ENCODE measurements at places on chromosomes 3 and 15. TPM values are rescaled to one million over a fixed set of nuclear protein-coding genes. Genes with fewer than 3 reads are reported as not detected.

GRCh38 chr3:148998715-148999423 is 7.5 kb downstream of the GYG1 start:
- no peak for DNase-seq

DNA sequence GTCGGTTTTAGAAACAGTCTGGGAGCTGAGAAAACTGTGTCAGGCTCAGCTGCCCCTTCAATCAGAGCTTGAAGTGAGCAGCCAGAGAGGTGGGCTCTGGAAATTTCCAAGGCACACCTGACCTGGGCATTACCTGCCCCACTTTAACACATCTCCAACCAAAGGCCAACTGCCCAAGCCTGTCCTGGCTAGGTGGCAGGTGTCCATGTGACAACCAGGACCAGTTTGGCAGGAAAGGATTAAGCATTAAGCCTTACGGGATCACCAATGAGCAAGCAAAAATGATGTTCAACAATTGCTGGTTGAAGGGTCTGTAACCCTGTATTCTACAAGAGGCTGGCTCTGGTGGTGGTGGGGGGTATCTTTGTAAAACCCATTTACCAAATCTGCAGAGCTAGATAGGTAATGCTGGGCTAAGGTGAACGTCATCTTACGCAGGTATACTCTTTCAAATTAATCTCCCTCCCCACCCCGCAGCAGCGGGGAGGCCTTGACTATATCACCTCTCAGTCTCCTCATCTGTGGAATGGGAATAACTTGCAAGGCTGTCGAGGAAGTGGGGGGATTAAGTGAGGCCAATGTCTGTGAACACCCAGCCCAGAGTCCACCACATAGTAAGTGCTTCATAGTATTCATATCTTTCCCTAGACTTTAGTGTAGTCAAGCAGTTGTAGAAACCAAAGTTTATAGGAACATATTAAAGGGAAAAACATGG is 183.2 kb downstream of the MEGF11 start:
- no peak for DNase-seq

DNA sequence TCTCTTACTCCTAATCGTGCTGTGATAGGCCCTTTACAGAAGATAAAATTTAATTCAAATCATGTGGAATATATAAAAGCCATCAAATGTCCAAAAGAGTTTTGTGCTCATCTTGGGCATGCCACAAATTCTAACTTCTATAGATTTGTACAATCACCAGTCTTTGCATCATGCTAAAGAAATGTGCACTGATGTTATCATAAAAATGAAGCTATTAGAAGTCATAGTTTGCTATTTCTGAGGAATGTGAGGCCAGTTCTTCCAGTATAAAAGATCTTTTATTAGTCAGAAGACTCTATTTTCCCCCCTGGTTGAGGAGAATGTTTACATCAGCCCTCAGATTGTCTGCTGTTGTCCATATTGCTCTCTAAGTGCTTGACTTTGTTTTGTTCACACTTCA is 2.1 kb upstream of the ANXA2 start:
- DNase-seq = no peak

- no peak for DNase-seq
These were observed 9.9 kb upstream of the EID1 start for GRCh38 chr15:48868023-48868422.

DNA sequence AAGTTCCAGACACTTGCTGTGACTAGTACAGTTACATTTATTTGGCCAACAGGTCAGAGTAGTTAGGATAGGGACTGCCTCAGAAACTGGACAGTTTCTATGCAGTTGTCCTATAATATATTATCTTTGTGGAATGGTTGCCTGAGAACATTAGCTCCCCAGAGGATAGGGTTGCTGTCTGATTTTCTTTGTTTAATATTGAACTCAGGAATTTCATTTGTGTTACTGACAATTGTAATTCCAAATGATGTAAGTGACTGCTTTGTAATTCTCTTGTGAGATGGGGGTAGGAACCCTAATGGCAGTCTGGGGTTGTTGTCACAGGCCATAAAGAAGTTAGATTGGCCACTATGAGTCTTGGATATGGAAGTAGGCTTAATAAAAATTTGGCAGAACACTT is 2.2 kb downstream of the NXPE3 start:
- DNase-seq = no peak

GRCh38 chr3:79598594-79598993 is 169.2 kb downstream of the ROBO1 start:
- no peak for DNase-seq

GRCh38 chr15:38781196-38781595 is 216.6 kb upstream of the RASGRP1 start:
- no peak for DNase-seq

GRCh38 chr3:94709249-94709902 is 646.5 kb downstream of the NSUN3 start:
- no peak for DNase-seq

DNA sequence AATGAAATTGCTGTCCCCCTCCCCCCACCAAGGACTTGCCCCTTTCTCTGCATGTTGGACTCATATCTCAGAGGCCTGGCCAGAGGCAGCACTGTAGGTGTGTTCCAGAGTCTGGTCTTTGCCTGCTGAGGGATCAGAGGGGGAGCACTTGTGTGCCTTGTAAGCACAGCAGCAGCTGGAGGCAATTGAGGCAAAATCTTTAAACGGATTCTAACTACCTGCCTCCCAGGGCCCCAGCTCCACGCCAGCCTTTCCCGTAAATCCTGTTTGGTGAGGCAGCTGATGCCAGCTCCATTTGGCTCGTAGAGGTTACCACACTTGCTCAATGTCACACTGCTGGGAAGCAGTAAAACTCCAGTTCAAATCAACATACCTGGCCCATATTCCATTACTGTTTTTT is 2.3 kb upstream of the IDH2 start:
- no peak for DNase-seq

DNA sequence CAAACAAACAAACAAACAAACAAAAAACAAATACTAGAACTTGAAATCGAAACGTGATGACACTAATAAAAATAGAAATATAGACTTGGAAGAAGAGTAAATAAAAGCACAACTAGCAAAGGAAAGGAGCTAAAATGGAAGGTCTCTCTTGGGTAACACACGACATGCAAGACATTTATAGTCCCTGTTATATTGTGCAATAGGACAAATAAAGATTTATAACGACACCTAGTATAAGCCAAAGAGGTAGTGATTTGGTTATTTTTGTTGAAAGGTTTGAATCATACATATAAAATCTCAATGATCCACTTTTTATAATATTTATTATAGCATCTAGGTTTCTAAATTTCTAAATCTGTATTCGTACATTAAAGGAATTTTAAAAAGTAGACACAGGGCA is 349.6 kb downstream of the CHST2 start:
- no peak for DNase-seq

DNA sequence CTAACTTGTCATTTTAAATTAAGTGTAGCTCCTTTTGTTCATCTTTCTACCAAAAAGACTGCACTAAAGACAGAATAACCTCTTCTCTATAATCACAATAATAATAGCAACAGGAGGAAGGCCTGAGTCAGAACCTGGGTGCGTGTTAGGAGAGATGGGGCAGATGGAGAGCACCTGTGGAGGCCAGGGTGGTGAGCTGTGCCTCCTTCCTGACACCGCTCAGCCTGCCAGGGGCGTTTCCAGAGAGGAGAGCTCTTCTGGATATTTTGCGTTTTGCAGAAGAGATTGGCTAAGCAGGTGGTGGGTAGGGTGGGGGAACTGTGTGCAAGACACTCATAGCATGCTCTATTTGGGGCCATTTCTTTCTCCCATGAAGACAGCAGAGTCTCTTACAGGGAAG is 83.5 kb downstream of the MEGF11 start:
- DNase-seq = no peak

GRCh38 chr15:49741712-49742111 is 120.9 kb downstream of the DTWD1 start:
- no peak for DNase-seq

DNA sequence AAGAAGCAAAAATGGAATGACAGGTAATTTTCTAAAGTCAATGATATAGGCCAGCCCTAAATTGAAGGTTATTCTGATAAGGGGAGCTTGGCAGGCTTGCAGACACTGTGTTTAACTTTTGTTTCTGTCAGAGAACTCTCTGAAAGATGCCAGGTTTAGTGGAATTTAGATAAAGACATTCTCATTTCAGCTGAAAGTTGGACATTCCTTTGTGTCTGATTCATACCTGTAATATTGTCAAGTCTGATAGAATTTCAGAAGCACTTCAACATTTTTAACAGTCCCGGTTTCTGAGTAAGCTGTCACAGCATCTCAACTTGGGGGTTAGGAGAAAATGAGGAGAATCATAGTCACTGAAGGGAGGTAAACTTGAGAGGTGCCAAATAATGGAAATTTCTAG is 84.0 kb downstream of the DIPK2A start:
- no peak for DNase-seq

DNA sequence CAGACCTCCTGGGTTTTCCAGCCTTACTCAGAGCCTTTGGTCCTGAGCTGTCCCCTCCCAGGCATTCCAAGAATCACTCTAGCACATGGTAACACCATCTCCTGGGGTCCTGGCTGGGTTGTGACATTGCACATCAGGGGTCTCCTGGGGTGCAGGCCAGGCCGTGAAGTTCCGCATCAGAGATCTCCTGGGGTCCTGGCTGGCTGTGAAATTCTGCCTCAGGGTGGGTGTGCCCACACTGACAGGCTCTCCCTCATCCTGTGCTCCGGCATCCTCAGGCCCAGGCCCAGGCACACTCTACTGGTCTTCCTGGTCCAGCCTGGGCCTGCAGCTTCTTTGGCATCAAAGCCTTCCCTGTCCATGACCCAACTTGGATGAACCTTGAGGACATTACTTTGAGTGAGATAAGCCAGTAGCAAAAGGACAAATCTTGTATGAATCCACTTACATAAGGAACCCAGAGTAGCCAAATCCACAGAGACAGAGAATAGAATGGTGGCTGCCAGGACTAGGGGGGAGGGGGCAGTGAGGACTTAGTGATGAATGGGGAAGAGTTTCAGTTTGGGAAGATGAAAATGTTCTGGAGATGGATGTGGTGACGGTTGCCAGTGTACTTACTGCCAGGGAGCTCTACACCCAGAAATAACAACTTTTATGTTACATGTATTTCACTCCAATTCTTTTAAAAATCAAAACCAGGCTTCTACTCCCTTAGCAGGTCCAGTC is 49.1 kb upstream of the KLF13 start:
- DNase-seq = no peak

DNA sequence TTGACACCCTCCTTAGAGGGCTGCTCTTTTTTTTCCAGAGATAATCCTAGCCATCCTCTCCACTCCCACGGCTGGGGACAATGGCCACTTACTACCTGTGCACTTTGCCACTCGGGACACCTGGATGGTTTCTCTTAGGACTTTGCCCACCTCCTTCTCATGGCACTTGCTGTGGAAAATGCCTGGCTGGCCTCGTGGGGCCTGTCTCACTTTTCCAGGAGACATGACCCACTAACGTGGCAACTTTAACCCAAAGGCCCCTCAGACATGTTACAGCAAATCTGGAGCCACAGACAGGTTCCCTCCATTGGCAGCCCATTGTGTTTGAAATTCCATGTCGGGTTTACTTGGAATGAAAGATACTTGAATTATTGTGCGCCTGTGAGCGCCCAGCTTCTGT is 29.4 kb upstream of the ESYT3 start:
- no peak for DNase-seq

GRCh38 chr15:101099183-101099582 is 152.7 kb downstream of the CHSY1 start:
- no peak for DNase-seq

DNA sequence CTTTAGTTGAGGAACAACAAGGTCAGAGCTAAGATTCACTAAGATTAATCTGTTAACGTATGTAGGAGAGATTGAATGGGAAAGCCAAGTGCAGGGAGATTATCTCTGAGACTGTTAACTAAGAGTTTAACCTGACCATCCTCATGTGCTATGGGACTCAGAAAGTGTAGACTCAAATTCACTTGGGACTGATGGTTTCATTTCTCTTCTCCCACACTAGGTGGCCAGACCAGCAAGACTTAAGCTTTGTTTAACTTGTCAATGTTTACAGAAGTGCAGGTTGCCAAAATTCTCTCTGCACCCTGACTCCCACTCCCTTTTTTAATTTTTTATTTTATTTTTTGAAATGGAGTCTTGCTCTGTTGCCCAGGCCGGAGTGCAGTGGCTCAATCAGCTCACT is 6.3 kb upstream of the HEXA start:
- DNase-seq = no peak

DNA sequence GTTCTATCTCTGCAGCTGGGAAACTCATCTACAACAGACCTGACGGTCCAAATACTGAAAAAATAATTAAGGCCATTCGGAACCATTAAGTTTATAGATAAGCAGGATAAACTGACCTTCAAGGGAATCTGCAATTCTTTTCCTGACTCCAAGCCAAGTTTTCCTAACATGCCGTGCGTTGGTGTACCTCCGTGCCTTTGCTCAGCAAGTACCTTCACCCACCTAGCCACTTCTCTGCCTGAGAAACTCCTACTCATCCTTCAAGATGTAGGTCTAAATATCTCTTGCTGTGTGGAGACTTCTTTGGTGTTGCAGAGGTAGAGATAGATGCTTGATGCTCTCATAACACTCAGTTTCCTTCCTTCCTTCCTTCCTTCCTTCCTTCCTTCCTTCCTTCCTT is 24.2 kb upstream of the BNC1 start:
- no peak for DNase-seq

DNA sequence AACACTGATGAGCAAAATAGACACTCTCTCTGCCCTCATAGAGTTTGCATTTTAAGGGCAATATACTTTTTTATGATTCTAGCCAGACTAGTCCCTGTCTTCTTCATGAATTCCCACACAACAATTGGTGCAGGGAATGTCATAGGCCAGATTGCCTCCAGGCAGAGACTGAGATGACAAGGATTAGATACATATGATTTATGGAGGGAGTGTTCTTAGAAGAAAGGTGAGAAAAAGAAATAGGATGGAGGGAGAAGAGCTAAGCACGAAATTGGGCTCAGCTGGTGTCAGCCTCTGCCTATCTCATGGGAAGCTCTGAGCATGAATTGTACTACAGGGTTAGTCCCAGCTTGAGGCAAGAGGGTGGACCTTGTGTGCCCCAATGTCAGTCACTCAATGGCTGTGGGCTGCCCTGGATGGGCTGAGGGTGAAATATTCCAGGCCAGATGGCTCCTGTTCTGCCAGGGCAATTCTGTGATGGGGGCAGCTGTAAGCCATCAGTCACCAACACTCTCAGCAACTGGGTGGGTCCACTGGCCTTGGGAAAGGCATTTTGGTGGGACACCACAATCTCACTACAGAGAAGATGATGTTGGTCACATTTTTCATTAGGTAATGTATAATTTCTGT is 31.1 kb downstream of the EIF1B start:
- no peak for DNase-seq

- DNase-seq = no peak
These were observed 33.3 kb downstream of the ATG7 start for GRCh38 chr3:11305509-11305908.

Gene MEX3B
- 1.4 TPM for total RNA-seq

Gene MOBP
- total RNA-seq = 0.20 TPM

Gene ASB14
- total RNA-seq = not detected

Gene USP50
- total RNA-seq = 2.2 TPM

Gene TGM4
- total RNA-seq = not detected

Gene SEMA5B
- 6.7 TPM for total RNA-seq

Gene CASR
- not detected for total RNA-seq

Gene SPINK8
- total RNA-seq = not detected

Gene CKMT1B
- total RNA-seq = not detected

Gene VIPR1
- 8.0 TPM for total RNA-seq

Gene GP9
- total RNA-seq = not detected

Gene CCR4
- 0.21 TPM for total RNA-seq

Gene OR4M2
- total RNA-seq = not detected

Gene CHRNA7
- 1.3 TPM for total RNA-seq

Gene ZBTB47
- 81.3 TPM for total RNA-seq

Gene NPAP1
- not detected for total RNA-seq

Gene GPR160
- total RNA-seq = 5.1 TPM

Data from tibial nerve (tissue), 4 donors.